Osteoblast (primary cell): ENCODE measurements at places on chromosomes 13 and 19. TPM values are rescaled to one million over a fixed set of nuclear protein-coding genes. Genes with fewer than 3 reads are reported as not detected.

LRRC63 gene
- total RNA-seq: not detected in 2 replicates

GRCh38 chr19:19524053-19524452, 4.7 kb upstream of the YJEFN3 start:
- DNase-seq: peak; percentile 76

GRCh38 chr19:39705578-39706188, 1.4 kb downstream of the LGALS14 start:
- DNase-seq: no peak

DNA sequence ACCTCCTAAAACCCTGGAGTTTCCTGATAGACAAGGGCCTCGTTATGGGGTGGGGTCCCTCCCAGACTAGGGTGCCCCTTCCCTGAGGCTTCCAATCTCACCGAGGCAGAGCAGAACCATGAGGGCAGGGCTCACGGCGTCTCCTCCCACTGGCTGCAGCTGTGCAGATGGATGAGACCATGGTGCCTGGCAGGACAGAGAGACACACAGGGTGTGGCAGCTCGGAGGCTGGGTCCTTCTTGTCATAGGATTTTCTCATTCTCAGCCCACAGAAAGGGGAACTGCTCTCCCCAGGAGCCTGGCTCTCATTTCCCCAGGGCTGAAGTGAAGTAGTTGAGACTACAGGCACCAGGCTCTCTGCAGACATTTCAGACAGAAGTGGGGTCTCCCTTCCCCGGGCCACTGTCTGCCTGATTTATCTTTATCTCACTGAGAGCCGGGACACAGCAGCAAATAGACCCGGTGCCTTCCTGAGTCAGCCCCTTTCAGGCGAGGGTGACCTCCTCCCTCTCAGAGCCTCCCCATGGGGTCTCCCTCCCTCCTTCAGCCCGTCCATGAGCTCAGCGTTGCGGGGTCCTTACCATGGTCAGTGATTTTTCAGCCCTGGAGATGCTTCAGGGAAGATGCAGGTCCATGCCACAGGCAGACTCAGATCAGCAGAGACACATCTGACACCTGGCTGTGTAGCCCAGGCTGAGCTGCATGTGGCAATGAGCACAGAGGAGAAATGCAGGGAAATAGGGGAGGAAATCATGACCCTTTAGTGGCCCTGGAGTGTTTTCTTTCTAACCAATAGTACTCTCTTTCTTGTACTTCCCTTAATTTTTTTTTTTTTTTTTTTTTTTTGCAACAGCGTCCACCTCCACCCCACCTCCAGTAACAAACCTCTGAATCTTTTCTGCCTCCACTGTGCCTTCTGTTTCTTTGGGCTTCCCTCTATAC, at the start of gene LILRA5:
Gene LILRA5, minus strand, starts transcription at position 731 of the 942 bp plus-strand sequence. Its CDS starts 147 bp downstream, at position 584.
- DNase-seq: peak; percentile 66

- DNase-seq: no peak
These were observed 463 bp upstream of the TSC22D1 start for GRCh38 chr13:44576351-44577235.

DNA sequence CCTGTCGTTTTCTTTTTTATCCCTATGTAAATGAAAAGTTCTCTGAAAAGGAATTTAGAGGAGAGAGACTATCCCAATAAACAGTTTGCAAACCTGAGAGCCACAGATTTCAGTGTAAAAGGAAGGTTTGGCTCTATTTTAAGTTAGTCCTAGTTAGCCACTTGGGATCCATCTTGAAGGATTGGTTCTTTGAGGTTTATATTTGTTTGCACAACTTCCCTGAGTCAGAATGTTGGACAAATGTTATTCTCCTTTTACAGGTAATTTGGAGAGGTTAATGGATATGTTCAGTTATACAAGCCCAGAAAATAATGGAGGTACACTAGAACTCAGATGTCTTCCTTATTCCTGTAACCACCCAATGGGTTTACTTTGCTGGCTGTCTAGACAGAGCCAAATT, 2.6 kb upstream of the DNAJC15 start:
- no peak for DNase-seq
